Fibroblast of skin of left biceps (primary cell): ENCODE measurements at places on chromosomes 5 and 9.
A peak's percentile ranks its signal among the peaks of the same experiment; 100 is the strongest.

GRCh38 chr9:69893057-69893456, 72.4 kb downstream of the CFAP95 start:
- no peak for DNase-seq

GRCh38 chr5:55926476-55926875, 68.3 kb downstream of the IL6ST start:
- DNase-seq: no peak

- DNase-seq: no peak
Observed at GRCh38 chr9:23522952-23523351, 303.1 kb downstream of the ELAVL2 start.

GRCh38 chr9:94951324-94952135, 225.0 kb downstream of the AOPEP start:
- no peak for DNase-seq

GRCh38 chr5:53613061-53613460, 52.6 kb downstream of the NDUFS4 start:
- DNase-seq: no peak

DNA sequence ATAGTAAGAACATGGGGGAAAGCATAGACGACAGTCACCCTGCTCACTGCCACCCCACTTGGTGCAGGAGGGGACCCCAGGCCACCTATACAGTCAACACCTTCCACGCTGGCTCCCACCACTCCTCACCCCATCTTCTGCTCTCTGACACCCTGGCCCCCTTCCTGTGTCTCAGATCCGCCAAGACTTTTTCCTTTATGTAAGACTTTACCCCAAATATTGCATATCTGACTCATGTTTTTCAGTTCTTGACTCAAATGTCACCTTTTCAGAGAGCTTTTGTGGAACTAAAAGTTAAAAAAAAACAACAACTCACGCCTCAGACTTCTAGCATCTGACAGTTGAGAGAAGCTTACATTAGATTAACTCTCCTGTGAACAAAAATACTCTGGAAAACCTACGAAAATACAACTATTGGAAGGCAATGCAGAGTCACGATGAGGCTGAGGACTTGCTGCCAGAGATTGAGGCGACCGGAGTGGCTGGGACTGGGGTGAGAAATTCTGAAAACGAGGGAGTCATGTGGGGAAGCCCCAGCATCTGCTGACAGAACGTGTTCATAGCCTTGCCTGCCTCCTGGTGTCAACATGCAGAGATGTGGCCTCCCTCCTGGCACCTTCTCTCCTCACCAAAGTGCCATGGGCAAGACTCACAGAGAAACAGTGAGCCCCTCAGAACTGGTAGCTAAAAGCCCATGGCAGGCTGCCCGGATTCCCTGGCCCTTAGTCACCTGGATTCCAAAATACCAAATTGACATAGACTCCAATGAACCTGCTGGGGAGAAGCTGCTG, 22.4 kb upstream of the FCN2 start:
- DNase-seq: no peak

GRCh38 chr5:158461240-158461854, 602.4 kb upstream of the CLINT1 start:
- DNase-seq: no peak

DNA sequence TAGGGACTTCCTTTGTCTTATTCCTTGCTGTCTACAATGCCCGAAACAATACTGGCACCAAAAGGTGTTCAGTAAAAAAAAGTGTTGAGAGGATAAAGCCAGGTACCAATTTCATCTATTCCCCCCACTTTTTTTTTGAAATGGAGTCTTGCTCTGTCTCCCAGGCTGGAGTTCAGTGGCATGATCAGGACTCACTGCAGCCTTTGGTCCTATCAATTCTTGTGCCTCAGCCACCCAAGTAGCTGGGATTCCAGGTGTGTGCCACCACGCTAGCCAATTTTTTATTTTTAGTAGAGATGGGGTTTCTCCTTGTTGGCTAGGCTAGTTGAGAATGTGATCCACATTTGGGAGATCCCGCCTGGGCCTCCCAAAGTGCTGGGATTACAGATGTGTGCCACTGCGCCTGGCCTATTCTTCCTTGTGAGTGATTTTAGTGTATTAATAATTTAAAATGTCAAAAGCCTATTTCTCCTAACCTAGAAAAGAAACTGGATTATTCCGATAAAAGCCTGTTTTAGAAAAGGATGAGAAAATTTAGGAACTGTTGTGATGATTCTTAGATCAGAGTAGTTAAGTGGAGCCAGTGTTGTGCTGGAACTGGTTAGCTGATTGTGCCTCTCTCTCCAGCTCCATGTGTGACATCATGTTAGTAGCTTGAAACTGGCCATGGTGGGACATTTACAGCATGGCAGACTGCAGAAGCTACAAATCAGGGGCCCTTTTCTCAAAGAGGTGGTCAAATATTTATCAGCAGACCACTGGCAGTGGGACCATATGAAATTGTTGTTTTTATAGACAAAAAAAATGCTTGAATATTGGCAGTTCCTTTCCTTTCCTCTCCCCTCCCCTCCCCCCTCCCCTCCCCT, 14.3 kb downstream of the CDC42SE2 start:
- DNase-seq: no peak

DNA sequence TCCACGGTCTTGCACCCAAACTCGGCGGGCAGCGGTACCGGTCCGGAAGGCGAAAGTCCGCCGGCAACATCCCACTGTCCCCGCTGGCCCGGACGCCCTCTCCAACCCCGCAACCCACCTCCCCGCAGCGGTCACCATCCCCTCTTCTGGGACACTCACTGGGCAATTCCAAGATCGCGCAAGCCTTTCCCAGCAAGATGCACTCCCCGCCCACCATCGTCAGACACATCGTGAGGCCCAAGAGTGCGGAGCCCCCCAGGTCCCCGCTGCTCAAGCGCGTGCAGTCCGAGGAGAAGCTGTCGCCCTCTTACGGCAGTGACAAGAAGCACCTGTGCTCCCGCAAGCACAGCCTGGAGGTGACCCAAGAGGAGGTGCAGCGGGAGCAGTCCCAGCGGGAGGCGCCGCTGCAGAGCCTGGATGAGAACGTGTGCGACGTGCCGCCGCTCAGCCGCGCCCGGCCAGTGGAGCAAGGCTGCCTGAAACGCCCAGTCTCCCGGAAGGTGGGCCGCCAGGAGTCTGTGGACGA, 33.3 kb downstream of the CD180 start:
- DNase-seq: no peak

GRCh38 chr5:157509587-157509986, 49.6 kb downstream of the NIPAL4 start:
- no peak for DNase-seq

GRCh38 chr5:130496215-130496614, 592.0 kb downstream of the CHSY3 start:
- no peak for DNase-seq

- no peak for DNase-seq
Observed at GRCh38 chr9:134915046-134915985, 2.4 kb downstream of the FCN1 start.

DNA sequence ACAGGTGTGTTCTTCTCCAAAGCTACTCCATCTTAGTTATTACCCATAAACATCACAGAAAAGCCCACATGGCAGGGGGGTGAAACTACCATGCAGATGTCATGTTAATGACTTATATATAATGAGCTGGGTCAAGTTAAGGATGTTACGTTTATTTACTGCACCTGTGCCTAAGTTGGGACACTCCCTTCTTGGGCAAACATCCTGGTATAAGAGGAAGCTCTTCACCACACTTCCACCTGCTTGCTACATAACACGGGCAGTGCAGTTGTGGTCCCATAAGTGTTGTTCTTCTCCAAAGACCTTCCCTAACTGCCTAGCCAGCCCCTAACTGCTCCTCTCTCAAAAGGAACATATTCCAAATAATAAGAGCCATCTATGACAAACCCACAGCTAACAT, 9.3 kb upstream of the ZCCHC9 start:
- DNase-seq: no peak

DNA sequence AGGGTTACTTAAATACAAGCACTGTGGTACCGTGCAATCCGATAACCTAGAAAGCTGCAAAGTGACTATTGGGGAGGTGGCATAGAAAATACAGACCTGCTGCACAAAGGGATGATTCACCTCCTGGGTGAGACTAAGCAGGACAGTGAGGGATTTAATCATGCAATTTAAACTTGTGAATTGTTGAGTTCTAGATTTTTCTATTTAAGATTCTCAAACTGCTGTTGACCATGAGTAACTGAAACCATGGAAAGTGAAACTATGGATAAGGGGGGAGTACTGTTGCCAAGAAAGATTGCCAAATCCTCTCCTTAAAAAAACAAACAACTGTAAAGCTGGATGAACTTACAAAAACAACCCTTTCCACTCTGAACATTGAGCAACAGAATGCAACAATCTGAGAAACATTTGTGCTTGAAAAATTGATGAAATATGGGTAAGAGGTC, 61.5 kb upstream of the NUDT12 start:
- DNase-seq: peak; percentile 12

DNA sequence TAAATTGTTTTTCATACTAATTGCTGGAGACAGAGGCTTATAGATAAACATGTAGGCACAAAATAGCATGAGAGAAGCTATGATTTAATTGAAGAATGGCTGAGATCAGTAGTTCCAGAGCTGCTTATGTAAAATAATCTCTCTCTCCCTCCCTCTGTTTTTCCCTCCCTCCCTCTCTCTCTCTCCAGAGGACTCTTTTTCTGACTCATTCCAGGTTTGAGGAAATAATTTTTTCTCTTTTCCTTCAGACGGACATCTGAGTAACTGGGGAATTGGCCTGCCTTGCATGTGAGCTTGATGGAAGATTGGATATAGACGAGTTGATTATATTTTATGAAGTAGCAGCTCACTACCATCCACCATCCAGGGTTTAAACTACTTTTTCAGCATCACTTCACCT, 35.5 kb downstream of the KCTD16 start:
- no peak for DNase-seq

DNA sequence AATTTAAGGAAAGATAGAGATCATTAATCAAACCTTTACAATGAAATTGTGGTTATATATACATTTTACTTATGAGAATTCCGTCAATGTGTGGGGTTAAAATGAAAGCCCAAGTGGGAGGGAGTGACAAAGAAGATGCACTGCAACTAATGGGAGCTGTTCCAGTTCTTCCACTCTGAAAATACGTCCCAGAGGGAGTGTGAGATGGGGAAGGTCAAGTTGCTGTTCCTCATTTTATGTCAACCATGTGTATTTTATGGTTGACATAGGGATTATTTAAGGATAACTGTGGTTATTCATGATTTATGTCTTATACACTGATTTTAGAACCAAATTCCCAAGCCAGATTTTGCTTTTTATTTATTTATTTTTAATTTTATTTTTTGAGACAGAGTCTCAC, 14.2 kb upstream of the RGS3 start:
- DNase-seq: peak; percentile 8

GRCh38 chr9:108835831-108836230, 20.0 kb downstream of the ACTL7B start:
- no peak for DNase-seq

DNA sequence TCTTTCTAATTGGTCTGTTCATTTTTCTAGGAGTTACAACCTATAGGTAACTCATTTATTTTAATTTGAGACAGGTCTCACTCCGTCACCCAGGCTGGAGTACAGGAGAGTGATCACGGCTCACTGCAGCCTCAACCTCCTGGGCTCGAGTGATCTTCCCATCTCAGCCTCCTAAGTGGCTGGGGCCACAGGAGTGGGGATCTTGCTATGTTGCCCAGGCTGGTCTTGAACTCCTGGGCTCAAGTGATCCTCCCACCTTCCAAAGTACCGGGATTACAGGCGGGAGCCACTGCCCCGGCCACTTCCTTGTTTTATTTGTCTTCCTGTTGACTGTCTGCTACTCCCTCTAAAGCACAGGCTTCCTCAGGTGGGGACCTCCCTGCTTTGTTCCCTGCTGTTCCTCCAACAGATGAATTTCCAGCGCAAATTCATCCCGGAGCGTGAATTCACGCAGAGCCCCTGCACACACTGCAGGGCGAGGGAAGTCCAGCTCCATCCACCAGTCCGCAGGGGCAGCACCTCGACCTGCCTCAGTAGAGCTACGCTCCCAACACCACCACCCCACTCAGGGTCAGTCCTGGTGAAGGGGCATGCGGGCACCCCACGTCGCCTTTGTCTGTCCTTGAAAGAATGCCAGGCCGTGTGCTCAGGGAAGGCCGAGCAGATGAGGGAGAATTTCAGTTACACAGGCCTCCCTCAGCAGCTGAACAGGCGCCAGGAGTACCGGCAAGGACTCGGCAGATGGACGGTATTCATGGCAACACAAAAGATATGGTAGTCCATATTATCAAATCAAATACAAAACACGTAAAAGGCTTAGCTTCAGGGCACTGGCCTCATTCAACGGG, 6.3 kb downstream of the QSOX2 start:
- no peak for DNase-seq
